ENCODE measurements at places on chromosomes 2 and 18.

DNA sequence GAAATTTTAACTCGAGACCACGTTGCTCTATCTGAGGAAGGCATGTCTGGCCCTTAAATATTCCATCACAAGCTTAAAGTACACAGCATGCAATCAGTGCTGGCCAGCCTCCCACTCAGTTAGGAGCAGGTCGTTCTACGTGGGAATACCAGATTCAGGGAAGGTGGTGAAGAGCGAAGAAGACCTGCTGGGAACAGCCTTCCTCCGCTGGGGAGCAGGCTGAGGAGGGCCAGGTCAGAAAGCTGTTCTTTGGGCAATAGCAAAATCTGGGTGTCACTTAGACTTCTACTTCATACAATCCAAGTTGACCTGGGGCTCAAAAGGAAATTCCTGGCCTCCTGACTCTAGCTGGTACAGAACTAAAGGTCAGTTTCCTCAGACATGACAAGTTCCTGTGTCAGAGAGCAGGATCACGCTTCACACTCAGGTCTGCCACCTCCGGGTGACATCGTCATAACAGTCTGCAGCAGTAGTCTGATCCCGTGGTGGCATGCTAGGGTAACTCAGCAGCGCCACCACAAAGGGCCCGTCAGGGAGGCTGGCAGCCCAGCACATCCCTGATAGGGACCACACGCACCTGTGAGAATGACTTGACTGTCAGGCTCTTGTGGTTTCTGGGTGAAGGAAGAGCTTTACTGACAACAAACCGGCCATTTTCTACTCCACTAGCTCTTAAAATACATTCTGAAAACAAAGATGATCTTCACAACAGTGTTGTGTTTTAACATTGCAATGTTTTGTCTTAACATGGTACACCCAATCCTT, 35.2 kb upstream of the NAPG start:
- peak; percentile 98 for ATAC-seq

- no peak for ATAC-seq
Measured at GRCh38 chr18:269480-270095, 1.7 kb upstream of the THOC1 start.

DNA sequence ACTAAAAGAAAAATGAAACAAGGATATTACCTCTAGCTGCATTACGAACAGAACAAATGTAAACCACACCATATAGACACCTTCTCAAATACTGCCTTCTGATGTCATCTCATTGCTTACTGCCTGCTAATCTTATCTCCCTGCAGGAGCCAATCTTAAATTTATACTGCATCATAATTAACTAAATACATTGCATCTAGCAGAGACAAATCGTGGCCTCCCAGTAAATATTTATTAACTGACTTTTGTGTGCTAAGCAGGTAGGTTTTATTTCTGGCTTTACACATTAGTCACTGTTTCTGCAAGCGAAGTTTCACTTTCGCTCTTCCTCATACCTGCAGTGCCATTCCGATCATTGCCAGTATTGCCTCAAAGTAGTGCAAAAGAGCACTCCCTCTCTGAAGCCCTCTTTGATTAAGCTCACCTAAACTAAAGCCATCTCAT, 67.5 kb downstream of the SPATS2L start:
- ATAC-seq = peak; percentile 79

DNA sequence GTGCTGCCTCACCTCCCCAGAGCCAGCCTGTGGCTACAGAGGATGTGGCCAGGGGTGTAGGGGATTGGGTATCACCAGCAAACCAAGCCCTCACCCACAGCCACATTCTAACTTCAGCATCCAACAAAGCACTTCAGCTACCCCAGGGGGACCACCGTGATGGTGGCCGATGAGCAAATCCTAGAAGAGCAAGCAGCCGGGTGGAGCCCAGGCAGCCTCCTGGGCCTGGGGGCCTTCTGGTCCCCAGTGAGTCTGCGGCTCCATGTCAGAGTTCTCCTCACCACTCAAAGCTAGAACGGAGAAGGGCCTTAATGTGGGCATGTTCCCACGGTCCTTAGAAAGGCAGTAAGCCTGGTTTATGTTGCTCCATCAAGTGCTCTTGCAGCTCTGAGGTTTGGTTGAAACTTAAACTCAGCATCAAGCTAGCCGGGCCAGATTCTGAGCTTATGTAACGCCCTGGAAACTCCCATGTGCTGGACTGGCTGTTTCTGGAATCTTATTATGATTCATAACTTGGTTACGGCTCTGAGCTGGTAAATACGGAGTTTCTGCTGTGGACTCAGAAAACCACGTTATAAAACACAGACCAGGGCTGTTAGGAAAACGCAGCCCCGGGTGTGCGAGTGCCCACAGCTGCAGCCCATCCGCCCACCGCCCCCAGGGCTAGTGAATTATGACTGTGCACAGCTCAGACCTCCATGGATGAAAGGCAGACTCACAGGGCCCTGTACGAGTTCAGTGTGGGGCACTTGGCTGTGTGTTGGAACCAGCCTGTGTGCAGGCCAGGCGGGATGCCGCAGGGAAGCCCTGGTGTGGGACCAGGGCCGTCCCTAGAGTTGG, 99.8 kb downstream of the SEPTIN10 start:
- peak; percentile 47 for ATAC-seq

- no peak for ATAC-seq
Measured at GRCh38 chr2:150480971-150481830, 6.3 kb downstream of the RND3 start.

- no peak for ATAC-seq
Measured at GRCh38 chr2:150612957-150613710, 125.7 kb upstream of the RND3 start.

- no peak for ATAC-seq
Measured at GRCh38 chr2:141835103-141835502, 295.7 kb downstream of the LRP1B start.

DNA sequence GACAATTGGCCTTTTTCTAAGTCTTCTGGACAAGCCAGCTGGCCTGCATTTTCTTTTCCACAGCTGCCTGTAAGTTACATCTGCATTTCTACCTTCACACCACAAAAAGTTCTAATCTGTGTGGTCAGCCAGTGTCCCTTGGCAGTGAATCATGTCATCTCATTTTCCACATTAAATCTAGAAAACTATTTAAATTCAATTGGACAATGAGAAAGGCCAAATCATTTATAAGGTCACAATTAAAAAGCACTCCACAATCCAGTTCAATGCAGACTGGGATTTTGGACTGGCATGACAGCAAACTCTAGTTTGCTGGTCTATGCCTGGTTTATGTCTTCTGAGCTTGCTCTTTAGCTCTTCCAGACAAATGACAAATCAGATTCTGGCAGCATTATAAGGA, 494.2 kb upstream of the SPHKAP start:
- no peak for ATAC-seq

- no peak for ATAC-seq
Measured at GRCh38 chr2:189150033-189150432, 29.5 kb downstream of the COL5A2 start.

GRCh38 chr2:159114835-159115234, 146.4 kb downstream of the TANC1 start:
- no peak for ATAC-seq

- ATAC-seq = no peak
Measured at GRCh38 chr2:178377046-178377445, 73.9 kb downstream of the PRKRA start.

DNA sequence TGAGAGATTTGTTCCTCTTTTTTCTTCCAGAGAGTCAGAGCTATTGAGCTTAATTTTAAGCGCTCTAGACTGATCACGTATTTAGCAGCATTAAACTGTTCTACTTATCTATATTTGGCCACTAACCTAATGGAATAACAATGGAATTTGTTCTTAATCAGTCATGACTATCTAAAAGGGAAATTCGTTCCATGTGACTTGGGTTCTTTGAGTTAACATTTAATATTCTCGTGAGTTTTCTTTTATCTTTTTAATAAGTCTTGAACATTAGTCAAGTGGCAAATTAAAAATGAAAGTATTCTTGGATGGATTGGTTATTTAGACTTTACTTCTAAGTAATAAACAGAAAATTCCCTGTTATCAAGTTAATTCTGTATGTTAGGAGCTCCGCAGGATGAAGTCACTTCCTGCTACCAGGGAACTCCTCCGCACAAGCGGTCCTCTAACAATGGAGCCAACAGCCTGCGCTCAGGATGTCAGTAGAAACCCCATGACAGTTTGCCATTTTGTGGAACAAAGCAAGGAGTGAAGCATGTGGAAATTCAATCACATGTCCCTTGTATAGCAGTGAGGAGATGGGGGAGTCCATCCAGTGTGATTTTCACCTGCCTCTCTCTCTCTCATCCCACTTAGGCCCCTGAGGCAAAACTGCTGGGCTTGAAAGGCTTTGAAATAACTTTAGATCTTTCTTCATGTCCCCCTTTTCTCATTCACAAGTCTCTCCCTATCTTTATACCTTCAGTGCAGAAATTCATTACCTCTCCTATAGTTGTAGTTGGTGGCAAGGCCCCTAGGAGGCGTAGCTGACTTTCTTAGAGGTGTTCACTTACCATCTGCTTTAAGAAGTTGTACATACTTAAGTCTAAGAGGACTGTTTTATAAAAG, 138.1 kb downstream of the WDR7 start:
- no peak for ATAC-seq

GRCh38 chr2:219552382-219553167, 8.7 kb downstream of the TMEM198 start:
- peak; percentile 82 for ATAC-seq

DNA sequence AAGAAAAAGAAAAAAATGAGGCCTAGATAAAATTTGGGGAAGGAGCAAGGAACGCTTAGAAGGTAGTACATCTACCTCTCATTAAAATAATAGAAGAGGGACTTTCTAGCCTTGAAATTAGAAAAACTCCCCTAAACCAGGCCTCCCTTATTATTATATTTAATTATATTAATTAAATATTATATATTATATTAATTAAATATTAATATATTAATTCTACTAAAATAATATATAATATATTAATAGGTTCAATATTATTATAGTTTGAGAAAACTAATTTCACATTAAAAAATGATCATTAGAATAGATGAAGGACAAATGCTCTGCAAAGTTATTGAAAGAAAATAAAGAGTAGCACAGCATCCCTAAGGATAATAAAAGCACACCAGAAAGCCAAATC, 449.4 kb downstream of the NBAS start:
- no peak for ATAC-seq

DNA sequence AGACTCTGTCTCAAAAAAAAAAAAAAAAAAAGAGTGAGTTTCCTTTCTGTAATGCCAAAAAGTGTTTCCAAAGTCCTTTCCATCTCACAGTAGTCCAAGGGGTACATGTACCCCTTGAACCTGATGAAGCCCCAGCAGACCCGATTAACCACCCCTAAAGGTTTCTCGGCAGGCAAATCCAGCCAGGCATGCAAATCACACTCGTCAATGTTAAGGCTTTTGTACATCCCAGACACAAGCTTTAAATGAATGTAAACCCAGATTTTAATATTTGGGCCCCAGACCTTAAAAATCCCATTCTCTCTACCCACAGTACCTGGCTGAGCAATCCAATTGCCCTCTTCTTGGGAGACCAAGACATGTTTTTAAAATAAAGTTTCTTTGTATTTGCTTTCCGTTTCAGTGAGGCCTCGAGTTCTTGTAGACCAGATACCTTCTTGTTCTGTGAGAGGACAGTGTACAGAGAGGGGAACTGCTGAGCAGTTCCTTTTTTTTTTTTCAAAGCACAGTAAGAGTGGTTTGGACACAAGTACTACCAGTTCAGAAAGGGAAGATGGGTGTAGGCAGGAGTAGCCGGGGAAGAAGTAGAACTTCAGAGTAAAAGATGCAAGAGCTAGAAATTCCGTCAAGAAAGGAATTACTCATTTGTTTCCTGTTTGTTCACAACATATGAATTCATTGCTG, at the start of gene NLRC4:
TSS of gene NLRC4 (minus strand) at position 465 of the 684 bp plus-strand sequence. CDS start 8,111 bp downstream, outside the sequence.
- peak; percentile 99 for ATAC-seq
